ENCODE measurements at places on chromosomes 4 and X.

GRCh38 chrX:112094729-112095128 lies 12.2 kb upstream of the TRPC5 start:
- DNase-seq: no peak

DNA sequence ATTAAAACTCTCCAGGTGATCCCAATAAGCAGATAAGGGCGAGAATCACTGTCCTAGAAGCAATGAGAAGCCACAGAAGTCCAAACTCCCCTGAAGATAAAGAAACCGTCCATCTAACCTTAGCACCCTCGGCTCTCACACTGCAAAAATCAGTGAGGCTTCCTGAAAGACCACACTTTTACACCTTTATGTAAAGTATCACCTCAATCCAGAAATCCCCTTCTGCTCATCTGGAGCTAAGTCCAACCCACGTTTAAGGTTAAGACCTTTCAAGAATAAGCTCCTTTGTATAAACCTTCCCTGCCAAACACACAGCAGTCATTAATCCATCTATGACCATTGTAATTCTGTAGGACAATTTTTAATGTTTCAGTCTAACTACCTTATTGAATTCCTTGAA lies 41.7 kb downstream of the LIN54 start:
- no peak for DNase-seq

DNA sequence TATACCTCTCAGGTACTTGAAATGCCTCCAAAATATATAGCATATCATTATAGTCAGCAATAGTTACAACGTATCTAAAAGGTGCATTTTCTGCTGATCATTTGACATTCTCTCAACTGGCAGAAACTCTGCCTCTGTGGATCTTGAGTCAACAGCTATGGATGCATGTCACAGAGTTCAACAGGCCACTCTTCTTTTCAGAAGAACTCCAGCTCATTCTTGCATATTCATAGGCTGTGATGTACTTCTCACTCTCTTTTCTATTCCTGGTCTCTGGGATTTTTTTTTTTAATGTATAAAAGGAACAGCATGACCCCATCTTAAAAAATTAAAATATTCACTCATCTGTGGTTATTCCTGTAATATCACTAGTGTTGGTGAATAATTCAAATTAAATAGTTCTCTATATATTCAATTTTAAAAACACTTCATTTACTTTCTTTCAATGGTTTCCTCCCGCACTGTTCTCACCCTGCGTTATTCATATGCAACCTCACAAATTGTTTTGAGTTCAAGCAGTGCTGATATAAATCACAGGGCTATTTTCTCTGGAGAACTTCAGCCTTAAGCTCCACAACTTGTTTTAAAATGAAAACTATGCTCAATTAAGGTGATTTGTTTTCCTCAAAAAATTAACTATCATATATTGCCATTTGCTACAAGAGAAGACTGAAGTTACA lies 1111.2 kb upstream of the ADGRL3 start:
- DNase-seq: no peak

- DNase-seq: no peak
These were observed 2.3 kb downstream of the HAUS7 start for GRCh38 chrX:153468008-153468580.

Measured in tongue (tissue), 3 donors.